Stimulated activated CD8-positive, alpha-beta memory T cell treated with anti-CD3 and anti-CD28 coated beads, Interleukin-4, amount 100 ng/mL, for 24 hours (primary cell): ENCODE measurements at places on chromosomes 13 and 19.

DNA sequence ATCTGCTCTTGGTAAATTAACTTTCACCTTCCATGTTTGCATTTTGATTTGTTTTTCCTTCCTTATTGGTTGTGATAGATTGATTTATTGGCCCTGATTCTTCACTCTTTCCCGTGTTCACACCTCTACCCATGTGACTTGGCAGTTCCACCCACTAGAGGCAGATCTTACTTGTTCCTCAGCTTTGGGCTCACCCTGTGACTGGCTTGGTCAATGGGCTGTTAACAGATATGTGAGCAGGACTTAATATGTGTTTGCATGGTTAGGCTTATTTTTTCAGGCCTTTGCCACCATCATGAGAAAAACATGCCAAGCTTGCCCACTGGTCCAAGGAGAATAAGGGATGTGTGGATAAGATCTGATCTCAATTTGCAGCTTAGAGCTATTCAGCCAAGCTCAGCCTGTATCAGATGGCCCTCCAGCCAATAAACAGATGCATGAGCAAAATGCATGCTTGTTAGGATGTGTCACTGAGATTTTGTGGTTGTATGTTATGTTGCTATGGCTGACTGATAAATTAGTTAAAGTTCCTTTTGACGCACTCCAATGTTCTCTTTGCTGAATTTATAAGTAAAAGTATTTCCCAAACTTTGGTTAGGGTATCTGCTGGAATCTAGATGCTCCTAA, 48.0 kb downstream of the RGCC start:
- no peak for DNase-seq

DNA sequence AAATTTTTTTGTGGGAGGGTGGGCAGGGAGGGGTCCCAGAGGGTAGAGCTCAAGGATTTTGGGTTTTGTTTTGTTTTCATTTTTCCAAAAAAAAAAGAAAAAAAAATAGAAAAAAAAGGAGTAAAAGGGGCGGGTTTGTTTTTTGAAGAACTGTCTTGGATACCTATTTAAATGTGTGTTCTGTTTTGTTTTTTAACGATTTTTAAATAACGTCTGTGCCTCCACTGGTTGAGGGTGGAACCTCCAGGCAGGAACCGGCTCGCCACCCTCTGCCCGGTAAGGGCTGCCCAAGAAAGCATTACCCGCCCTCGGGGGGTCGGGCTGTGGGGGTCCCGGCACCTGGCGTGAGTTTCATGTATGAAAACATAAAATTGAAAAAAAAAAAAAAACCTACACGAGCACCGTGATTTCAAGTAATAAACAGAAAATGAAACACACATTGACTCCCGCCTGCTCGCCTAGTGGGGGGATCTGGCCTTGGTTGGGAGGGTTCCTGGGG, 10.4 kb downstream of the MIDN start:
- no peak for DNase-seq

DNA sequence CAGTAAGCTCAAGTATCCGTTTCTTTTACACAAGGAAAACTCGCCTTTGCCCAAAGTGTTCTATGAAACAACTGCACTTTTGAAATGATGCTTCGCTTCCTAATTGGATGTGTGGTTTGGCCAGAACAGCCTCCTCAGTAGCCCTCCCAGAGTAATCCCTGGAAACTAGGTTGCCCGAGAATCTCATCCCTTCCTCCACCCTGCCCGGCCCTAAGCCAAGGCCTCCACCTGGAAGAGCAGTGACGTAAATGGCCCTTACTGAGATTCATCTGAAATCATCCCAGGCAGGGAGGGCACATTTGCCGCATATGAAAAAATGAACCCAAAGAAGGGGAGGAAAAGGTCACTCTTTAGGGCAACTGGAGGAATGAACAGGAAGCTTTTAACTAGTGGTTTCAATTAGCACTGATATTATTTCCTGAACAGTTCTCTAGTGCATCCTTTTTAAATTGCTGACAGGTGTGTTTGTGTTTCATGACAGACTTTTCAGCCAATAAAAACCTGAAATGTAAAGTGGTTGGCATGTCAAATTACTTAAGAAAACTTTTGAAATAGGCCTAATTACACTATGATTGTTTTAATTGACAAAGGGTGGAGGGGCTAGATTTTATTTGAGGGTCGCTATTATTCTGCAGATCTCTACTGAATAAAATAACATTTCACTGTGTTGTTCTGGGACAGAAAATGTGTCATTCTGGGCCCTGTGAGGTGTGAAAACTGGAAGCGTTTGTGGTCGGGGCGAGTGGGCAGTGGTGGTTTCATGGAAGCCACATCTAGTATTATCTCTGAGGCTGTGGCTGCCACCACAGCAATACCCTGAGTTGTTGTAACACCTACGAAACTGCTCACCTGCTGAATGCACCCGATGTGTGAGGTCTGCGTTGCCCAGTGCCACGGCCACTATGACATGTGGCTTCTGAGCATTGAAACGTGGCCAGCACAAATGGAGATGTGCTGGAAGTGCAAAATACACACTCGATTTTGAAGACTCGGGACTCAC, 112.1 kb downstream of the ZIC5 start:
- DNase-seq: peak; percentile 67

GRCh38 chr13:73162912-73163911, 104.4 kb downstream of the KLF5 start:
- no peak for DNase-seq

DNA sequence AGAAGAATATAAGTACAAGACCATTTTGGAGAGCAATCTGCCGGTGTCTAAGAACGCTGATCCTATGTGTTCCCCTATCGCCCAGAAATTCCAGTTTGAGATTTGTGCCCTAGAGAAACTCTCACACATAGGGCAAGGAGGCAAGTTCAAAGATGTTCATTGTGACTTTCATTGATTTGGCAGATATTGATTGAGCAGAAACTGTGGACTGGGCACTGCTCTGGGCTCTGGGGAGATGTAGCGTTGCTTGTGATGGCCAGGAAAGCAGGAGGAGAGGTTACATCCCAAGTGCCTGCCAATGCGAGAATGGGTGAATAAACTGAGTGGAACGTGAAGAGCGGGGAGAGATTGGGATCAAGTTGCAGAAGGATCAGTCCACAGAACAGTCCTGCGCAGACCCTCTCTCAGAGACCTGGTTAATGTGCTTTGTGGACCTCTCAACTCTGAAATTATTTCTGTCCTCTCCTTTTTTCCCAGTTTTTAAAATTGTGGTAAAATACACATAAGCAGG, 123.9 kb upstream of the PEG3 start:
- DNase-seq: no peak

GRCh38 chr19:7637374-7638256, 705 bp downstream of the STXBP2 start:
- no peak for DNase-seq

DNA sequence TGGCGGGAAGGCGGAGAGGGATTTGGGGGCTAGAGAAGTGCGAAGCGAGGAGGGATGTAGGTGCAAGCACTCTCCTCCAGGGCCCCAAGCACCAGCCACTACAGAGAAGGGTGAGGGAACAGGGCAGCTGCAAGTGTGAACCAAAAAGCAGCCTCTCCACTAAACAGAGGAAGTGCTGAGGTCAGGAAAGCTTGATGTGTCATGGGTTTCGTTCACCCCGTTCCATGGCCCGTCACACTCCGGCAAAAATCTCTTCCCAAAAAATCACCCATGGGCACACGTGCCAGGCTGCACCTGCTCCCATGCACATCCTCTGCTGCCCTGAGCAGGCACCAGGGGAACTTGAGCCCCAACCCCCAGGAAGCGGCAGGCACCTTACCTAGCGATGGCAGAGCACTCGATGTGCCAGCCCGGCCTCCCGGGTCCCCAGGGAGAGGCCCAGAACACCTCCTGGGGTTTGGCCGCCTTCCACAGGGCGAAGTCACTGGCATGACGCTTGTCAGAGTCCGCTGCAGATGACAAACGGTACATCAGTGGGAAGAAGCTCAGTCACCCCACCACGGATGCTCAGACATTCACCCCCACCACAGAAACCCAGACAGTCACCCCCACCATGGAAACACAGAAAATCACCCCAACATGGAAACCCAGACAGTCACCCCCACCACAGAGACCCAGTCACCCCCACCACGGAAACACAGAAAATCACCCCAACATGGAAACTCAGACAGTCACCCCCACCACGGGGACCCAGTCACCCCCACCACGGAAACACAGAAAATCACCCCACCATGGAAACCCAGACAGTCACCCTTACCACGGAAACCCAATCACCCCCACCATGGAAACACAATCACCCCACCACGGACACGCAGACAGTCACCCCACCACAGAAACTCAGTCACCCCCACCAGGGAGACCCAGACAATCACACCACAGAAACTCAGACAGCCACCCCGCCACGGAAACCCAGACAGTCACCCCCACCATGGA, 29.0 kb downstream of the CARS2 start:
- DNase-seq: peak; percentile 11

DNA sequence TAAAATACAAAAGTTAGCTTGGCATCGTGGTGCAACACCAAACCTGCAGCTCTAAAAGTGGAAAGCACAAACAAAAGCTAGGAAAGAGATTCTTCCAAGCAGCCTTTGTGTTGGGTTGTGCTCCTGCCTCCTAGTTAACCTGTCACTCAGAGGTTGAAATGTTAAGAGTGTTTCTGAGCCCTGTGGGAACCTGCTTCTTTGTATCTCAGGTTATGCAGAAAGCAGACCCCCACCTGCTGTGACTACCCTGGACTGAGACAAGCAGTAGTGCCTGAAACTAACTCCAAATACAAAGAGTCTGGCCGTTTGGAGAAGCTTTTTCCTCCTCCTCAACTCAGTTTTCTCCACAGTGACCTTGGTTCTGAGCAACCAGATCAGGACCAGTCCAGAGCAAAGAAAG, 158.4 kb upstream of the CSNK1A1L start:
- DNase-seq: no peak
